ENCODE measurements at places on chromosomes 1 and 21. TPM values are rescaled to one million over a fixed set of nuclear protein-coding genes. Genes with fewer than 3 reads are reported as not detected.

BMP8A gene
- 0.47 TPM for total RNA-seq

OR6K6 gene
- not detected for total RNA-seq

RHD gene
- not detected for total RNA-seq

CD1D gene
- 0.78 TPM for total RNA-seq

AXDND1 gene
- not detected for total RNA-seq

NBPF26 gene
- total RNA-seq: 19.7 TPM

OR6K3 gene
- not detected for total RNA-seq

SYNC gene
- 15.2 TPM for total RNA-seq

PGLYRP3 gene
- not detected for total RNA-seq

GRCh38 chr1:52677076-52677806, 20.9 kb downstream of the COA7 start:
- H3K27ac ChIP-seq: peak overlapping the region; percentile 20
- no peaks in the 10 kb centered on the region for H3K27me3 ChIP-seq
- DNase-seq: no peak
- H3K4me3 ChIP-seq: no peak overlapping the region
- peaks cover 14% of the 10 kb centered on the region for H3K4me1 ChIP-seq

DNA sequence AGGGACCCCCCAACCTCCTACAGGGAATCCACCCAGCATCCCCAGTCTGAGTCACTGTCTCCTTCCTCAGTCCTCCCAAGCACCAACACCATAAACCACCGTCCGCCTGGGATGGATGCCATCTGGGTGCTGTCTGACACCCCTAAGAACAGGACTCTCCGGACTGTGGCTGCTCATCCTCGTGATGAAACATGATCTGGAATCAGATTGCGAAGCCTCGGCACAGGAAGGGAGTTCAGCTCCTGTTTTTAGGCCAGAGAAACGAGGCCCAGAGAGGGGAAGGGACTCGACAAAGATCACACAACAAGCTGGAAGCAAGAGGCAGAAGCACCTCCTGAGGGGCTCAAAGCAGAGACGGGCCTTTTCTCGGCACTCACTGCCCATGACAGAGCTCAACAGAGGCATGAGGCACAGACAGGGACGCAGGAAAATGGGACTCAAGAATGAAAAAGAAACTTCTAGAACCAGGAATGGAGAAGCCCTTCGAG, 8.4 kb downstream of the KCNN3 start:
- H3K4me3 ChIP-seq: no peak overlapping the region
- H3K36me3 ChIP-seq: no peaks in the 10 kb centered on the region
- H3K27me3 ChIP-seq: no peaks in the 10 kb centered on the region
- H3K27ac ChIP-seq: no peak overlapping the region
- peaks cover 41% of the 10 kb centered on the region for H3K4me1 ChIP-seq

DNA sequence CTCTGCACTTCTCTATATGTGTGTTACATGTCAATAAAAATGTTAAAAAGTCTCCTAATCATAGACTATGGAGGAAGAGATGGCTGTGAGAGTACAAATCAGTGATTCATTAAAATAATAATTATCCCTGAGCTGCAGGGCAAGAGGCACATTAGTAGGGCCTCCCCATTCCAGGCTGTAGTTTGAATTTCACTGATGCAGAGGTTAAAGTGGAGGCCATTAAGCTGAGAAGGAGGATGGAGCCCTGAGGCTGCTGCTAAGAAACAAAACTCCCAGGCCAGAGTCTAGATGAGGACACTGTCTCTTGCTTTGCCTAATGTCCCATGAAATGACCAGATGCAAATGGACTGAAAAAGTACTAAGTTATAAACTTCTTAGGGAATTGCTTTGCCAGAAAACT, 89.1 kb upstream of the WDR26 start:
- H3K36me3 ChIP-seq: no peaks in the 10 kb centered on the region
- no peak overlapping the region for H3K27ac ChIP-seq
- H3K27me3 ChIP-seq: no peaks in the 10 kb centered on the region
- H3K4me1 ChIP-seq: no peaks in the 10 kb centered on the region
- no peak overlapping the region for H3K4me3 ChIP-seq
- DNase-seq: no peak

DNA sequence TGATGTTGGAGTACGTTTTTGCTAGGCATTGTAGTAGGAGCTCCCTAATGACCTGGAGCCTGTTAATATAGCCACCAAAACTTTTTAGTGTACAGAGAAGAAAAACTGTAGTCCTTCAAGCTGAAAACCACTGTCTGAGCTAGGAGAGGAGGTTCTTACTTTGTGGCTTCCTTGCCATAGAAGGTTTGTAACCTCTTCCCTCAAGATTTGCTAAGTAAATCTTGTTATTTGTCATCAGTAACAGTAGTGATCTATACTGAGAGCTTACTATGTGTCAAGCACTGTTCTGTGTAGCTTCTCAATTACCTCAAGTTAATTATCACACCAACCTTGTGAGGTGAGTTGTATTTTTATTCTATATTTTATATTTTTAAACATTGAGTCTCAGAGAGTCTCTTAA, 21.2 kb upstream of the LRRC8C start:
- H3K4me3 ChIP-seq: no peak overlapping the region
- no peak overlapping the region for H3K27ac ChIP-seq
- no peaks in the 10 kb centered on the region for H3K27me3 ChIP-seq
- H3K36me3 ChIP-seq: no peaks in the 10 kb centered on the region
- no peak for DNase-seq
- peaks cover 72% of the 10 kb centered on the region for H3K4me1 ChIP-seq

- no peaks in the 10 kb centered on the region for H3K36me3 ChIP-seq
- DNase-seq: no peak
- H3K27me3 ChIP-seq: peaks cover 35% of the 10 kb centered on the region
- H3K4me3 ChIP-seq: no peak overlapping the region
Measured at GRCh38 chr21:33042812-33043211, 17.1 kb downstream of the OLIG2 start.

- H3K27ac ChIP-seq: no peak overlapping the region
- no peaks in the 10 kb centered on the region for H3K4me1 ChIP-seq
- peaks cover 23% of the 10 kb centered on the region for H3K27me3 ChIP-seq
- no peaks in the 10 kb centered on the region for H3K36me3 ChIP-seq
- no peak overlapping the region for H3K4me3 ChIP-seq
Measured at GRCh38 chr1:232655028-232655745, 25.3 kb upstream of the SIPA1L2 start.

- no peak overlapping the region for H3K4me3 ChIP-seq
- H3K4me1 ChIP-seq: peaks cover 14% of the 10 kb centered on the region
- DNase-seq: no peak
- no peak overlapping the region for H3K27ac ChIP-seq
- H3K36me3 ChIP-seq: no peaks in the 10 kb centered on the region
- H3K27me3 ChIP-seq: no peaks in the 10 kb centered on the region
Measured at GRCh38 chr1:168506204-168506819, 37.5 kb downstream of the XCL2 start.

GRCh38 chr1:8213676-8214075, 104.2 kb upstream of the SLC45A1 start:
- H3K36me3 ChIP-seq: no peaks in the 10 kb centered on the region
- no peak overlapping the region for H3K27ac ChIP-seq
- no peaks in the 10 kb centered on the region for H3K27me3 ChIP-seq
- H3K4me1 ChIP-seq: peaks cover 9% of the 10 kb centered on the region
- H3K4me3 ChIP-seq: no peak overlapping the region

DNA sequence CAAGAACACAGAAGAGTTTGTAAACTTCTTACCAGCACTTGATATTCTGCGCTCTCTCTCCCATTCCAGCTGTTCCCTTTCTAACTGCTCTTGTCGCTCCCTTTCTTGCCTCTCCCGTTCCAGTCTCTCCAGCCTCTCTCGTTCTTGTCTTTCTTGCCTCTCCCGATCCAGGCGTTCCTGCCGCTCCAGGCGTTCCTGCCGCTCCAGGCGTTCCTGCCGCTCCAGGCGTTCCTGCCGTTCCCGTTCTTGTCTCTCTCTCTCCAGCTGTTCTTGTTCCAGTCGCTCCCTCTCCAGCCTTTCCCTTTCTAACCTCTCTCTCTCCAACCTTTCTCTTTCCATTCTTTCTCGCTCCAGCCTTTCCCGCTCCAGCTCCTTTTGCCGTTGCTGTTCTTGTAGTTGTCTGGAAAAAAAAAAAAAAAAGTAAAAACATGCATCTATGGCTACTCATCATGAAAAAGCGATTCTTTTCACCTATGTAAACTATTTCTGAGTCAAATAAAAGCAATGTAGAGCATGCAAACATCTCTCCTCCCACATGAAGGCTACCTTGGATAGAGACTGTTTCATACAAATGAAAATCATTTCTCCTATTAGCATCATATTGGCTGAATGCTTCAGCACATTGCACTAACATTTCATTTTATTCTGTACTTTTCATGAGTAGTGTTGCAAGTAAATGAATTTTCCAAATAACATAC, 91.5 kb upstream of the LBR start:
- DNase-seq: peak; percentile 27
- H3K27me3 ChIP-seq: no peaks in the 10 kb centered on the region
- no peak overlapping the region for H3K4me3 ChIP-seq
- no peaks in the 10 kb centered on the region for H3K4me1 ChIP-seq
- no peak overlapping the region for H3K27ac ChIP-seq
- no peaks in the 10 kb centered on the region for H3K36me3 ChIP-seq

GRCh38 chr21:37199057-37199924, 67.8 kb downstream of the VPS26C start:
- H3K27me3 ChIP-seq: no peaks in the 10 kb centered on the region
- H3K27ac ChIP-seq: no peak overlapping the region
- DNase-seq: no peak
- peaks cover 29% of the 10 kb centered on the region for H3K36me3 ChIP-seq
- no peak overlapping the region for H3K4me3 ChIP-seq

GRCh38 chr21:33760641-33761440, 118.5 kb downstream of the ITSN1 start:
- H3K4me1 ChIP-seq: peaks cover 29% of the 10 kb centered on the region
- H3K27me3 ChIP-seq: no peaks in the 10 kb centered on the region
- no peak overlapping the region for H3K4me3 ChIP-seq

DNA sequence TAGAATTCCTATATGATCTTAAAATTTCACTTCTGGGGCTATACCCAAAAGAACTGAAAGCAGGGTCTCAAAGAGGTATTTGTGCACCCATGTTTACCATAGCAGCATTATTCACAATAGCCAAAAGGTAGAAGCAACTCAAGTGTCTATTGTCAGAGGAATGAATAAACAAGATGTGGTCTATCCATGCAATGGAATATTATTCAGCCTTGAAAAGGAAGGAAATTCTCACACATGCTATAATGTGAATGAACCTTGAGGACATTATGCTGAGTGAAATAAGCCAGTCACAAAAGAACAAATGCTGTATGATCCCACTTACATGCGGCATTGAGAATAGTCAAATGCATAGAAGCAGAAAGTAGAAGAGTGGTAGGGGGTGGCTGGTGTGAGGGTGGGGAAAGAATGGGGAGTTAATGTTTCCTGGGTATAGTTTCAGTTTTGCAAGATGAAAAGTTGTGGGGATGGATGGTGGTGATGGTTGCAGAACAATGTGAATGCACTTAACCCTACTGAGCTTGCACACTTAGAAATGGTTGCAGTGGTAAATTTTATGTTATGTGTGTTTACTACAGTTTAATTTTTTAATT, 122.4 kb downstream of the TOMM20 start:
- H3K4me1 ChIP-seq: peaks cover under 1% of the 10 kb centered on the region
- no peak overlapping the region for H3K4me3 ChIP-seq
- H3K36me3 ChIP-seq: no peaks in the 10 kb centered on the region

- no peak overlapping the region for H3K27ac ChIP-seq
- H3K4me3 ChIP-seq: no peak overlapping the region
- no peaks in the 10 kb centered on the region for H3K4me1 ChIP-seq
- peaks cover 38% of the 10 kb centered on the region for H3K36me3 ChIP-seq
- no peaks in the 10 kb centered on the region for H3K27me3 ChIP-seq
Measured at GRCh38 chr1:213277036-213277435, 226.0 kb downstream of the RPS6KC1 start.

GRCh38 chr1:62247391-62248168, 52.9 kb downstream of the L1TD1 start:
- H3K27me3 ChIP-seq: no peaks in the 10 kb centered on the region
- DNase-seq: no peak
- H3K4me1 ChIP-seq: no peaks in the 10 kb centered on the region
- no peak overlapping the region for H3K27ac ChIP-seq
- H3K36me3 ChIP-seq: no peaks in the 10 kb centered on the region
- no peak overlapping the region for H3K4me3 ChIP-seq

- no peak overlapping the region for H3K4me3 ChIP-seq
- no peaks in the 10 kb centered on the region for H3K4me1 ChIP-seq
- no peaks in the 10 kb centered on the region for H3K36me3 ChIP-seq
- no peak overlapping the region for H3K27ac ChIP-seq
- DNase-seq: no peak
Measured at GRCh38 chr1:22584001-22584562, 20.8 kb downstream of the EPHA8 start.

DNA sequence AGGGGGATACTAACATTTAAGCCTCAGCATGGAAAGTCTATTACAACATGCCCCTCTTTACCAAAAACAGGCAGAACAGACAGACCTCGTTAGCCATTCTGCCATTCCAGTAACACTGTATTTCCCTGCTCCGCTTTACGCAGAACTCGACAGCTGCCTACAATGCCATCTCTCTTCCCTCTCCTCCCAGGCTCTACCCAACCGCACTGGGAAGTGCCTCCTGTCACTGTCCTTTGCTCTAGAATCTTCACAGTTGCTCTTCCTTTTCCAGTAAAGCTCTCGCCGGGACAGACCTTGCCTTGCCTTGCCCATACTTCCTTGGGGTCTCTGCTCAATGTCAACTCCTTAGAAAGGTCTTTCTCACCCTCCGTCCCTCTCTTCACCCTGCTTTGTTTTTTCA, 22.8 kb downstream of the COA6 start:
- H3K27me3 ChIP-seq: no peaks in the 10 kb centered on the region
- no peaks in the 10 kb centered on the region for H3K4me1 ChIP-seq
- H3K27ac ChIP-seq: no peak overlapping the region
- DNase-seq: no peak
- peaks cover 35% of the 10 kb centered on the region for H3K36me3 ChIP-seq

- DNase-seq: no peak
- no peak overlapping the region for H3K4me3 ChIP-seq
Measured at GRCh38 chr1:50705041-50705440, 255.0 kb downstream of the FAF1 start.

DNA sequence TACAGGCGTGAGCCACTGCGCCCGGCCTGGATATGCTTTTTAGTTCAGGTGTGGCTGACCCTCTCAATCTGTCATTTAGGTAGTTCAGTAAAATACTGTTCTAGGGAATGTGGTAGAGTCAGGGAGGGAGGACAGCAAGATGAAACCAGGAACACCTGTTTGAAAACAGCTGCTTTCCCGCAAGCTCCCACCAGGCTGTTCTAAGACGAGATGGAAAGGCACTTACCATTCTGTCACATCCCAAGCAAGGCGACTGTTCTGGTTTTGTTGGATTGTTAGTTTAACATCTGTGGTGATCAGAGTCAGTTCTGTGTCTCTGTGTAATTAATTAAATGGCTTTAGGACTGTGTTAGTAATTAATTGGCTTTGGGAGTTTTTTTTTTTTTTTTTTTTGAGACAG, 2.9 kb downstream of the CHAF1B start:
- H3K4me3 ChIP-seq: no peak overlapping the region
- H3K4me1 ChIP-seq: peaks cover 5% of the 10 kb centered on the region
- H3K27me3 ChIP-seq: no peaks in the 10 kb centered on the region
- no peaks in the 10 kb centered on the region for H3K36me3 ChIP-seq

DNA sequence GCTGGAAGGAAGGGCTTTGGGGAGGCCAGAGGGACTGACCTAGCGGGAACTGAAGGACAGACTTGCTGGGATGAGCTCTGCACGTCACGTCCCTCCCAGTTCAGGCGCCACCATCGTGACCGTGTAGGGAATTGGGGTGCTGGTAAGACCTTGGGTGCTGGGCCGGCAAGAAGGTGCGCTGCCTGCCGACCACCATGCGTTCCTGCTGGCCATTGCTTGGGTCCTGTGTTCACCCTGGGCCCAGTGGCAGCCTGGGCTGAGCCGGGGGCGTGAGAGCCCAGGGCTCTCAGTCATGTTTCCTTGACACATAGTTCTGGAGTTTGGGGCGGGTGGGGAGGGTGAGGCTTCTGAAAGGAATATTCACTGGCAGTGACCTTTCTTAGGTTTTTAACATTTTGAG, 176.0 kb downstream of the CAMTA1 start:
- DNase-seq: no peak
- peaks cover 43% of the 10 kb centered on the region for H3K27me3 ChIP-seq
- no peak overlapping the region for H3K4me3 ChIP-seq
- H3K27ac ChIP-seq: no peak overlapping the region
- H3K36me3 ChIP-seq: no peaks in the 10 kb centered on the region
